PC-9 (cell line): ENCODE measurements at places on chromosomes 7 and 10.

- DNase-seq: no peak
Observed at GRCh38 chr10:110141185-110141584, 66.2 kb upstream of the MXI1 start.

GRCh38 chr10:104648421-104648820 lies 7.3 kb downstream of the SORCS3 start:
- no peak for DNase-seq

GRCh38 chr7:128075242-128076095 lies 44.2 kb upstream of the LRRC4 start:
- no peak for DNase-seq

GRCh38 chr7:104358446-104359132 lies 30.2 kb downstream of the LHFPL3 start:
- DNase-seq: no peak
